ENCODE measurements at places on chromosomes 5 and 9.

DNA sequence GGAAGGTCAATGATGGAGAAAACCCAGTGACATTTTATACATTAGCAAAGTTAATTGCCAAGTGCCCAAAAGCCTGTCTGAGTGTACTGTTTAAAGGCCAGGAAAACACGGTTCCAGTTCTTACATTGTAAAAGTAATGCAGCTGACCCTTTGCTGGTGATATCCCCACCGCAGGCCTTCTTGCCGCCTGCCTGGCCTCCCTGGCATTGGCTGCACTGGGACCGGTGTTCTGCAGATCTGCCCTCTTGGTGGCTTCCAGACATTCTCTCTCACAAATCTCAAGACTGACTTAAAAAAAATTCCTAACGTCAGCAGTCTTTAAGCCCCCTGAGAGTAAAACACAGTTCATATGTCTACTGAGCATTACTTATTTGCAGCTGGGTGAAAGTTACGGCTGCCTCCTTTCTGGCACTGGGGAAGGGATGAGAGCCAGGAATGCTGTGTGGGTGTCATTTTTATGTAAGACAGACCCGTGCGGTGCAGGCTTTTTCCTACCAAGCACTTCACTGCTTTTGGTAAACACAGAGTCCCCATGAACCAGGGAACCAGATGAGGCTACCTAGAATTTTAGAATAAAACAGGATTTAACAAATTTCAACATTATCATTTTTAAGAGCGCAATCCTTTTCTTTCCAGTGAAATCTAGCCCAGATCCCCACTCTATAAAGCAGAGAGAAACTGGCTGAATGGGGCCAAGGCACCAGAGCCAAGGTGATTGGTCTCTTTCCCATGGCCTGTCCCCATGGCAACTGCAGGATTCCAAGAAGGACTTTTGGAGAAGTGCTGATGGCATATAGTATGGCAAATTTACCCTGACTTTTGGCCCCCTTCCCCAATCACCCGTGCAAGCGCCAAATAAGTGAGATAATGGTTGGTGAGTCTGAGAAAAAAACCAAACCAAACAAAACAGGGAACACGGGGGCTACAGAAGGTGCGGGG, 80.8 kb downstream of the LMNB1 start:
- no peak for DNase-seq

DNA sequence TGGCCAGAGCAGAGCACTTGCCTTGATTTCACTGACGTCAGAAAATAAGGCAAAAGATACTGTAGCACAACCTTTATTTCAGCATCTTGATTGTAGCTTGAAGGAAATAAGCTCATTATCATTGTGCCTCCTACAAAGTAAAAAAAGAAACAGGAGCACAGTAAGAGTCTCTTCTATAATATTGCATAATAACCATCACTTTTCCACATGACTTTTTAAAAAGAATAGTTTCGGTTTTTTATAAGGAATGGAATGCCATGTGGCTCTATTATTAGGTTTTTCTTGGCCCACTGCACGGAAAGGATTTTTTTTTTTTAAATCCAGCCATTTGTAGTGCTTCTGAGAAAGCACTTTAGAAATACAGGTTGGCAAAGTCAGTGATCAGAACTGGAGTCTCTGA, 655.3 kb downstream of the LRRC70 start:
- no peak for DNase-seq

DNA sequence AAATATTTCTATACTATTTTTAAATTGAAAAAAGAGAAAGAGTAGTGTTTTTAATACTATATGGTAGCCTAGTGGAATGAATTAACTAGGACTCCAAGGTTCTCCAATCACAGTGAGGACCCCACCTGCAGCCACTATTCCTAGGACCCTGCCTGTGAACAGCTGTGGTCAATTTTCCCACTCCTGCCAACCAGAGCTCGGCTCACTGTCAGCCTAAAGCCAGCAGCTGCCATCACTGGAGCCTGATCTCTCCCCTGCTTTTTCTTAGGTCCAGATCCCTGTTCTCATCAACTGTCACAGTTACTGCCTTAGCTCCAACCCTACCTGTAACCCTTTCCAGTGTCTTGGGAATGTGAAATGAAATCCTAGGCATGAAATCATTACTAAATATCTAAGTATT, 25.3 kb downstream of the ARSB start:
- DNase-seq: no peak

GRCh38 chr5:43571237-43571636, 14.4 kb upstream of the PAIP1 start:
- DNase-seq: no peak

- DNase-seq: no peak
Measured at GRCh38 chr9:127066851-127067136, 55.6 kb downstream of the ANGPTL2 start.

GRCh38 chr5:127492854-127493738, 24.3 kb upstream of the PRRC1 start:
- DNase-seq: peak; percentile 36

GRCh38 chr5:103990064-103990463, 427.5 kb upstream of the NUDT12 start:
- no peak for DNase-seq

DNA sequence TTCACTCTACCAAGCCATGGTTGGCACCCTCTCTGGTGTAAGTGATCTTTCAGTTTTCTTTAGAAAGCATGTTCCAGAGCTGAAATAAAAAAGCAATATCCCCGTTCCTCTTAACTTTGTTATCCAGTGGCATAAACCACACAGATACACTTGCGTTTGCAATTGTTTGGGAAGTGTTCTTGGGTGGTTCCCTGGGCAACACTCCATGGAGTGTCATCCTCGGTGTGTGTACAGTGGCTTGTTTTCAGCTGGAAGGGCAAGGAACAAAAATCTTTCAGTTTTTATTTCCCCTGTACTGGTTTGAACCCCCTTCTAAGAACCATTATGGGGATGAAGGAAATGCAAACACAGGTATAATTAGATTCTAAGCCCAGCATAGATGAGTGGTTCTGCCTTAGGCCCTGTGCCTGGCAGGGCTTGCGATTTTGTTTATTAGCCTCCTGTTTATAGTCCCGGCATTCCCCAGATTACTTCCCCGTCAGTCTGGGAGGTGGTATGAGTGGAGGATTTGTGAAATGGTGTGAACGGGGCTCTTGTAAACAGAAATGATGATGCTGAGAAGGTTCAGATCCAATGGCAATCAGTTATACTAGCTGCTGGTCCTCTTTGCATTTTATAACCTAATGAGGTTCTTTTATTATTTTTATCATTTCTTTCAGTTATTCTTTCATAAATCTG, 76.0 kb upstream of the CD180 start:
- no peak for DNase-seq

- DNase-seq: no peak
Measured at GRCh38 chr5:5014586-5015235, 125.4 kb upstream of the ADAMTS16 start.

DNA sequence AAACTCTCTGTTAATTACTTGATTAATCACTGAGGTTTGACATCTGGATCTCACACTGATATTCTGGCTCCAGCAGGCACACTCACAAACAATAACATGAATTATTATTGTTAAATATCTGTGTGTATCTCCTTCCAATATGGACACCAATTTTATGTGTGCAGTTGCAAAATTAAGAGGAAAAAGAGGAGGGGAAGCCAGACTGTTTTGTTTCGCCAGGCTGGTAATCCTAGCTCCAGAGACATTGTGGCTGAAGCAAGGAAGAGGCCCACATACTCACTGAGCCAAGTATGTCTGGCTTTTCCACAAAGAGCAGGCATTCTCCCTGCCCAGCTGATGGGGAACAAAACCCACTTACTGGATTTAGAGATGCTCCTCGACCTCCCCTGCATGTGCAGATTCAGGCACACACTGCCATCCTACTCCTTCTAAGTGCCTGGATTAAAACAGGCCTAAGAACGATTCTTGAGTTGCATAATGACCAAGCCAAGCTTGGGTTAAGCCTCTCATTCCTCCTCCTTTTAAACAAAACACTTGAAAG, 181.9 kb downstream of the ESM1 start:
- DNase-seq: no peak

GRCh38 chr5:128551476-128551875, 13.4 kb upstream of the FBN2 start:
- DNase-seq: no peak

DNA sequence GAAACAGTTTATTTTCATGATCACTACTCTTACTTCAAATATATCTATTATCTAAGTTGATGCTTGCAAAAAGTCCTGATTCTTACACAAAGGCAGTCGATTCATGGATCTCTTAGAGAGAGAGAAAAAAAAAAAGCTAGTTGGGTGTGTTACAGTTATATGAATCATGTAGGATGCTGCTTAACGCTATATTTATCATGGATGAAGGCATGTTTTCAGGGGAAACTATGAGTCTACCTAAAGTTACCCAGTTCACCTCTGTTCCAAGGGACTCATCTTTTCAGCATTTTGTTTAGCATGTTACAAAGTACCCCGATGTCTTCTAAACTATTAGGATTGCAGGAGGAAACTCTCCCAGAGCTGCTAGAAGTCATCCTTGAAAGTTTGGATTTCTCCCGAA, 13.5 kb downstream of the TMC1 start:
- no peak for DNase-seq

- no peak for DNase-seq
Measured at GRCh38 chr5:143199161-143199560, 204.3 kb downstream of the NR3C1 start.

DNA sequence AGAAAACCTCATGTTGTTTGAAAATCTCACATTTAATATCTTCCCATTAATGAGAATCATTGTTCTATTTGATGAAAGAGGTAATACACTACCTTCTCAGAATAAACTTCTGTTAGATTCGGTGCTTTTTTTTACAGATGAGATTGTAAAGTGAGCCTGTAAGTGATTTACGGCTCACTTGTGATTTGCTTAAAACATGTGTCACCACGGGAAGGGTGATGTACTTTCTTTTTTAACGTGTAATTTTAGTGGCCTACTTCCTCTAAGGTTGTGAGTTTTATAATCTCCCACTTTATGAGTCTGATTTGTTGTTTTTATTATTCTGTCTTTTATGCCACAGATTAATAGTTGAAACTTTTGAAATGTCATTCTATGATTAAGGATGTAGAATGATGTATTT, 15.9 kb downstream of the ANXA1 start:
- DNase-seq: no peak

- no peak for DNase-seq
Measured at GRCh38 chr9:134781591-134782302, 98.9 kb upstream of the FCN2 start.

GRCh38 chr5:114324282-114324681, 37.6 kb upstream of the KCNN2 start:
- DNase-seq: no peak

GRCh38 chr9:127828262-127829031, 25.8 kb downstream of the FPGS start:
- DNase-seq: no peak

GRCh38 chr5:109945097-109945678, 255.5 kb downstream of the MAN2A1 start:
- DNase-seq: no peak

GRCh38 chr9:13127131-13127530, 152.4 kb downstream of the MPDZ start:
- no peak for DNase-seq

GRCh38 chr9:133710661-133711427, 27.3 kb downstream of the SARDH start:
- no peak for DNase-seq

GRCh38 chr9:81874931-81875330, 53.3 kb upstream of the SPATA31D4 start:
- DNase-seq: no peak

DNA sequence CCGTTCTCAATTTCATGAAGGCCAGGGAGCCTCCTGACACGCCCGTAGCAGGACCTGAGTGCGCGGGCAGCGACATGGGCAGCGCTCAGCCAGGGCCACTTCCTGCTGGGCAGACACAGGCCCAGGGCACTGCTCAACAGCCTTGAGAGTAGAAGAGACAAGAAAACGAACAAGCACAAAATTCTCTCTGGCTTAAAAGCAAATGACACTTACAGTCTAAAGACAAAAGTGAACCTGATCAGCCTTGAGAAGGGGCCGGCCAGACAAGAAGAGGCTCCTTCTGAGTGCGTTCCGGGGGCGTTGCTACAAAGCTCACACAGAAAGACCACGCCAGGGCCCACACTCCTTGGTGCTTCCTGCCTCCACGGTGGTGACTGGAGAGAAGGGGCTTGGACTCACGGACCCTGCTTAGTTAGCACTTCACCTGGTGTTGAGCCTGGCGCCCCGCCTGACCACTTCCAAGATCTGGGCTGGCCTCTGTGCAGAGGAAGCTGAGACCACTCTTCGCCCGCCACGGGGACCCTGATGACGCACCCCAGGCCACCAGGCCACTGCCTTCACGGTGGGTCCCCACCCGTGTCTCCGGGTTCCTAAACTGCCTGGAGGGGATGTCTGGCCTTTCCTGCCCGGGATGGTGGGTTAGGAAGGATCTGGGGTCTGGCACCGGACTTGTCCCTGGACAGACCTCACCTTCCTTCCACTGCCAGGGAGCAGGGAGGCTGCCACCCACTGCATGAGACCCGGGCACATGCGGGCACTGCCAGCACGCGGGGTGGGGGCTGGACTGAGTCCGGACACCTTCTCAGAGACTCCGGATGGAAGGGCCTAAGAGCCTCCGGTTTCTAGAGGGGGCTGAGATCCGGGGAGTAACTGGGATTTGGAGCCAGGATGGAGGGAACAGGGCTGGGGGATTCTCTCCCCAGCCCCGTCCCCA, 1.3 kb downstream of the SLC12A7 start:
- DNase-seq: no peak

- DNase-seq: peak; percentile 70
Measured at GRCh38 chr9:503881-504852, 289.5 kb downstream of the DOCK8 start.

DNA sequence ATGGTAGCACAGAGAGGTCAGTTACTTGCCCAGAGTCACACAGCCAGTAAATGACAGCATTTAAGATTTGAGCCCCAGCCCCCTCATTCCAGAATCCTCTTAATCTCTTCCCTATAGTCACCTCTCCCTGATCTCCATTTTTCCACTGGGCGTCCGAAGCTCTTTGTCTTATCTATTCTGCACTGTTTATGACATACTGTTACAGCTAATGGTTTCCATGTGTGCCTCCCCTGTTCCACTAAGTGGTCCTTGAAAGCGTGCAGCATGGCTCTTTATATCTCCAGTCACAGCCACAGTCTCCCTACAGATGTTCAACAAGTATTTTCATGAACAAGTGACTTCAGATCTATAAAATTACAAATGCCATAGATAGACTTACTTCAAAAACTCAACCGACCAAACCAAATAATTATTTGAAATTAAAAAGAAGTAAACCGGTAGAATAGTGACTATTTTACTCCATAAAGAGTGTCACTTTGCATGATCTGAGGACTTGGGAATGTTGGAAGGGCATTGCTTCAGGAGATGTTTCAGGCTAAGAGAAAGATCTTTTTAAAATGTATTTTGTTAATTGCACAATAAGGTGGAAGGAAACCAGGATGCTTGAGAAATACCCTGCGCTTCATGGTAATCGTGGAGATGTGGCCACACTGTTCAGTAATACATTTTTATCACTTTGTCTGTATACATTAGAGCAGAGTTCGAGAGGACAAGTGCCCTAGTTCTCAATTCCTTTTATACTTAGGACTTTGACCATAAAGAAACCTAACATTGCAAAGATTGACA, 237.2 kb downstream of the FBXL7 start:
- DNase-seq: no peak

DNA sequence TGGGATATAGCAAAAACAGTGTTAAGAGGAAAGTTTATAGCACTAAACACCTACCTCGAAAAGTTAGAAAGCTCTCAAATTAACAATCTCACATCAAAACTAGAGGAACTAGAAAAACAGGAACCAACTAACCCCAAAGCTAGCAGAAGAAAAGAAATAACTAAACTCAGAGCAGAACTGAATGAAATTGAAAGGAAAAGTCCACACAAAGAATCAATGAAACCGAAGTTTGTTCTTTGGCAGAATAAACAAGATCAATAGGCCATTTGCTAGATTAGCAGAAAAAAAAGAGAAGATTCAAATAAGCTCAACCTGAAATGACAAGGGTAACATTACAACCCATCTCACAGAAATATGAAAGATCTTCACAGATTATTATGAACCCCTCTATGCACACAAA, 234.8 kb upstream of the ISL1 start:
- DNase-seq: no peak

Data from CD4-positive, alpha-beta T cell treated with Interleukin-4 for 4 hours (primary cell).